ENCODE measurements at places on chromosomes 1 and 21. TPM values are rescaled to one million over a fixed set of nuclear protein-coding genes. Genes with fewer than 3 reads are reported as not detected.

ZSWIM5 gene
- 0.84 TPM for total RNA-seq

C8A gene
- not detected for total RNA-seq

ZNF593 gene
- total RNA-seq = 73.8 TPM

S100A7A gene
- total RNA-seq = not detected

APOBEC4 gene
- not detected for total RNA-seq

B3GALT2 gene
- total RNA-seq = not detected

ITGB2 gene
- 9.1 TPM for total RNA-seq

MCOLN2 gene
- 0.46 TPM for total RNA-seq

EDARADD gene
- total RNA-seq = 4.7 TPM

All from kidney epithelial cell (primary cell).